ENCODE measurements at places on chromosomes 16 and 17. TPM values are rescaled to one million over a fixed set of nuclear protein-coding genes. Genes with fewer than 3 reads are reported as not detected.

INPP5K gene
- 65.7 TPM for total RNA-seq

TOM1L2 gene
- total RNA-seq, result 49.7 TPM

DNASE1L2 gene
- total RNA-seq, result 0.65 TPM

SMIM5 gene
- 0.10 TPM for total RNA-seq

MYH11 gene
- not detected for total RNA-seq

COQ7 gene
- total RNA-seq, result 17.3 TPM

TMEM238L gene
- total RNA-seq, result not detected

RSKR gene
- total RNA-seq, result 8.7 TPM

CRYM gene
- total RNA-seq, result not detected

HS3ST4 gene
- not detected for total RNA-seq

SLC35G6 gene
- not detected for total RNA-seq

ITPRIPL2 gene
- total RNA-seq, result 40.8 TPM

ENKD1 gene
- 9.6 TPM for total RNA-seq

KCNJ18 gene
- total RNA-seq, result not detected

TAT gene
- total RNA-seq, result not detected

KCNJ2 gene
- 7.8 TPM for total RNA-seq

RNF43 gene
- total RNA-seq, result not detected

GPR142 gene
- not detected for total RNA-seq

SLC16A11 gene
- total RNA-seq, result 0.98 TPM

TK2 gene
- 39.5 TPM for total RNA-seq

TMIGD1 gene
- total RNA-seq, result not detected

ASGR1 gene
- 10.3 TPM for total RNA-seq

ZSCAN10 gene
- total RNA-seq, result not detected

Data from vein endothelial cell (primary cell).